ENCODE measurements at places on chromosomes 1 and 21.

- no peak for DNase-seq
Measured at GRCh38 chr1:180264595-180264994, 34.5 kb downstream of the LHX4 start.

GRCh38 chr1:199937661-199938060, 89.8 kb upstream of the NR5A2 start:
- DNase-seq, result no peak

DNA sequence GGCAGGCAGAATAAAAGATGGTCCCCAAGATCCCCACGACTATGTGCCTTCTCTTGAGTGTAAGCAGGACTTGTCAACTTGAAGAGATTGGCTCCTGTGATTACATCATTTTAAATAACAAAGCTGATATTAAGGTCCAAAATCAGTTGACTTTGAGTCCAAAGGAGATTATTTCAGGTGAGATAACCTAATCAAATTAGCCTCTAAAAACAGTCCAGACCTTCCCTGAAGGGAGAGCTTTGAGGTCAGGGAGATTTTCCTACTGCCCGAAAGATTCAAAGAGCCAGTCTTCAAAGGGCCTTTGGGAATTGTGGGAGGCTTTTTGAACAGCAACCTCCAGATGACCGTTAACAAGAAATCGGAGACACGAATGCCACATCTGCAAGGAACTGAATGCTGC, 51.5 kb upstream of the NCAM2 start:
- no peak for DNase-seq

DNA sequence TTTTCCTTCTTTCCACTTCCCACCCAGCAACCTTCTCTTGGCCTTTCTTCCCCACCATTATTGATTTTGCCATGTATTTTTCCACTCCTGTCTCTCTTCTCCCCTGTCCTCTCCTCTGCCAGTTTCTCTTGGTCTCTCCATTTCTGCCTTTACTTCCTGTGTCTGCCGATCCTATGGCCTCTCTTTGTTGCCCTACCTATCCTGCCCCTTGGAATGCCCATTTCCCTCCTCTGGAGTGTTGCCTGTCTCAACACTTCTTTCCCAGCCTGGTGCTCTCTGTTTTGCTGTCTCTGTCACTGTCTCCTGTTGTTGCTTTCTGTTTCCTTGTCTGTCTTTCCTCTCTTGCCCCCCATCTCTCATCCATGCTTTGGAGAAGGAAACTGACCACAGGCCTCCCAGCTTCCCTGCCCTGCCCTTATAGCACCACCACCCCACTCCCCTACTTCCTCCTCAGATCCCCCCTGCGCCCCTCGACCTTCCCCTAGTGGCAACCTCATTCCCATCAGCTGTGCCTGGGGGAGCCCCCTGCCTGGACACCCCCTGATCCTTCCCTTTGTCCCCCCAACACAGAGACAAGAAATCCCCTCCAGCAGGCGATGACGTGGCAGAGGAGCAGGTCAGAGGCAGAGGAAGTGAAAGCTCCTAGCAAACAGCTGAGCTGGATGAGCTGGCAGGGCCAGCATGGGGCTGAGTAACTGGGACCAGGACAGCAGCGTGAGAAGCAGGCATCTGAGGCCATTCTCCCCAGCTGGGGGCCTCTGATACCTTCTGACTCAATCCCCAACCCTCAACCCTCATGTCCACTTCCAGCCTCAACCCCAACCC, 6.6 kb upstream of the ETV3L start:
- no peak for DNase-seq

- no peak for DNase-seq
Measured at GRCh38 chr1:94776474-94776873, 43.7 kb upstream of the SLC44A3 start.

- peak; percentile 74 for DNase-seq
Measured at GRCh38 chr1:16076031-16076864, 2.8 kb upstream of the FAM131C start.

DNA sequence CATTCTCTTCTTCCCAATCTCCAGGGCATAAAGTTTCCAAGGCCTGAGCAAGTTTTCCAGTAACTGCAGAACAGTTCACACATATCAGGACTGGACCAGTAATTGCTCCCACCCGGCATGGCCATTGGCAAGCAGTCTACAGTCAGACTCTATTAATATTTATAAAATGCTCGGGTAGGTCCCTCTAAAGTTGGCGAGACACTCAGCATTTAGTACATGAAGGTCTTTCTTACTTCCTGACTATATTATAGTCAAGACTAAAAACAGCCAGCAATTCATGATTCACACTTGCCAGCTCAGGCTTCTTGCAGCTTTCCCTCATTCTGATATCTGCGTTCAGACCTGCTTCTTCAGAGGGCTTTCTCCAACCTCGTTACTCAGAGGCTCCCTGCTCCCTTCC, 25.4 kb downstream of the GADD45A start:
- DNase-seq, result no peak

- DNase-seq, result no peak
Measured at GRCh38 chr1:39635871-39636210, 3.6 kb downstream of the HEYL start.

DNA sequence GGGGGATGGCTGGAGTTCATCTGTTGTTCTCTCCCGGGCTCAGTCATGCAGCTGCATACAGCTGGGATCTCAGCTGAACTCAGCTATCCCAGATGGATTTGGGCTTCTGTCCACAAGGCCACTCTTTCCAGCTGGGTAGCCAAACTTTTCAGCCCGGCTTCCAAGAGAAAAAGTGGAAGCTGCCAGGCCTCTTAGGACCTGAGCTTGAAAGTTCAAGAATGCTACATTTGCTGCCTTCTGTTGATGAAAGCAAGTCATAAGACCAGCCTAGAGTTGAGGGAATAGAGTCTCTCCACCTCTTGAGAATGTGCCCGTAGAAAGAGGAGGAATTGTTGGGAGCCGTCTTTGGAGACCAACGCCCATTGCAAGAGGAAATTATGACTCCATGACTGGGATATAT, 95.3 kb downstream of the C1orf21 start:
- DNase-seq, result peak; percentile 63

Data from psoas muscle (tissue), 8 donors.